ENCODE measurements at places on chromosomes 2 and 18.

DNA sequence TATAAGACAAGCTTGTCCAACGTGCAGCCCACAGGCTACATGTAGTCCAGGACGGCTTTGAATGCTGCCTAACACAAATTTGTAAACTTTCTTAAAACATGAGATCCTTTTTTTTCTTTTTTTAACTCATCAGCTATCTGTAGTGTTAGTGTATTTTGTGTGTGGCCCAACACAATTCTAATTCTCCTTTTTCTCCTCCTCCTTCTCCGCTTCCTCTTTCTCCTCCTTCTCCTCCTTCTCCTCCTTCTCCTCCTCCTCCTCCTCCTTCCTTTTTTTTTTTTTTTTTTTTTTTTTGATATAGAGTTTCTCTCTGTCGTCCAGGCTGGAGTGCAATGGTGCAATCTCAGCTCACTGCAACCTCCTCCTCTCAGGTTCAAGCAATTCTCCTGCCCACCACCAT, 39.3 kb upstream of the GTF2A1L start:
- DNase-seq = no peak

- no peak for DNase-seq
These were observed 16.2 kb upstream of the CXCR4 start for GRCh38 chr2:136134126-136134525.

DNA sequence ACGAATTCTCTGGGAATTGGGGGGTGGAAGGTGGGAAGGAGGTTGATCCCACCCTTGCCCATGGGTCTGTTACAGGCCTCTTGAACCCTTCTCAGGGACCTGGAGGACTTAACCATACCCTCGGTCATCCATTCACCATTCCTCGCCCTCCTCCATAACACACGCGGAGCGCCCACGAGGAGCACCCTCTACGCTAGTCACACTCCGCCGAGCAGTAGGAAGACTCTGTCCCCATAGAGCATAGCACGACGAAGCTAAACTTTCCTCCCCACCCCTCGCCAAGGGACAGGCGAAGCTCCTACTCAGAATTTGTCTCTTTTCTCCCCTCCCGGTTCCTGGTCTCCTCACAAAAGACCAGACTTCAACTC, 611 bp upstream of the ITSN2 start:
- DNase-seq = no peak

DNA sequence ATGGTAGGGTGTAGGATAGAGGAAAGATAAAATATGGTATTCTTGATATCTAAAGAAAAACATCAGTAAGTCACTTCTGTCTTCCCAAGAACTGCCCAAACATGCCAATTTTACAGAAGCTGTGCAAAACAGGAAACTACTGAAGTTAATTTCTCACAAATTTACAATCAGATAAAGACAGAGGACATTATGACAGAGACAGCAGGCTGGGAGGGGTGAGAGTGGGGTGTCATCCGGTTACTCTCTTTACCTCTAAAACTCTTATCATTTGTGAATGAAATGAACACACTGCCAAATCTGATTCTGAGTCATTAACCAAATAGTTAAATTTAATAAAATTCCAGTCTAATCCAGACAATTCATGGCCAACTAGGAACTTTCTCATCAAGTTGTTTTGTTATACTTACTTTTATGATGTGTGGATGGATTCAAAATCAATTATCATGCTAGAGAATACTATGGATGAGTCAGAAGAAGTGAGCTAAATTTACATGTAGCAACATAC, 323.2 kb upstream of the MEX3C start:
- no peak for DNase-seq

- DNase-seq = no peak
These were observed 84.2 kb upstream of the GPC1 start for GRCh38 chr2:240351088-240351741.
